ENCODE measurements at places on chromosomes 6 and 20.

DNA sequence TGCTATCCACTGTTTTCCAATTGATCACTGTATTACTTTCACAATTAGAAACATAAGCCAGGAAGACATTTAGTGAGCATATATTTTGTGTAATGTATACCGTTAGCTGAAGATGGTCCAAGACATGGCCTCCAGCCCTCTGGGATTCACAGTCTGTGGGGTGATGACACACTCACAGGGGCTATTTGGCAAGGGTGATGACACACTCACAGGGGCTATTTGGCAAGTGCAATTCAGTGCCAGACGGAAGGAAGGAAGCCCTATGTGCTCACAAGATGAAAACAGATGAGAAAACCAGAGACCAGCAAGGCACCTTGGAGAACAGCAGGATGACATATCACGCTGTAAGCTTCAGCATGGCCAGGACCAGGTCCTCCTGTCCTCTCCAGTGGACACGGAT lies 183.7 kb downstream of the MBOAT1 start:
- no peak for DNase-seq

DNA sequence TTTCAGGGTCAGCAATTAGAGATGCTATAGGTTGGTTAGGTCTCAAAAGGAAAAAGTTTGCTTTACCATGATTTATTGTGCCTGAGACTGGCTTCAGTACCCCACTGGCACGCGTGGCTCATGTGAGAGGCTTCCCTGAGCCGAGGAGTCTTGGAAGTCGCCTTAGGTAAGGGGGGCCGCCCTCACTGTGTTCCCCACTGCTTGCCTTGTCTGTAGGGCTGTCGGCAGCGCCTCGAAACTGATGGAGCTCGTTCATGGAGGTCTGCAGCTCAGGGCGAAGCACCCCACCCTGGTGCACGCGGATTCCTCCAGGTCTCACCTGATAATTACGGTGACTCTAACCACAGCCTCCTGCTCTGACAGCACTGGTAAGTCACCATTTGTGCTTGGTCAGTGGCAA lies 39.2 kb downstream of the FRMD1 start:
- DNase-seq = no peak

- DNase-seq = no peak
Measured at GRCh38 chr6:4459032-4459431, 317.2 kb upstream of the CDYL start.

- DNase-seq = no peak
Measured at GRCh38 chr6:101402622-101403031, 9.1 kb downstream of the GRIK2 start.

DNA sequence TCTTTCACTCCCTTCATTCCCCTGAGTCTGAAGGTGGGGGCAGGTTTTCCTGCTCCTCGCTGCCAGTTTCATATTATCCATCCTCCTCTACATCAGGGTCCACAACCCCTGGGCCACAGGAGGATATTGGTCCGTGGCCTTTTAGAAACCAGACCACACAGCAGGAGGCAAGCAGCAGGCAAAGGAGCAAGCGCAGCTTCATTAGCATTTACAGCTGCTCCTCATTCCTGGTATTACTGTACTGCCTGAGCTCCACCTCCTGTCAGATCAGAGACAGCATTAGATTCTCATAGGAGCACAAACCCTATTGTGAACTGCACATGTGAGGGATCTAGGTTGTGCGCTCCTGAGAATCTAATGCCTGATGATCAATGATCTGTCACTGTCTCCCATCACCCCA lies 380.3 kb downstream of the ARHGAP18 start:
- no peak for DNase-seq

GRCh38 chr6:125220712-125221111 lies 67.1 kb downstream of the TPD52L1 start:
- DNase-seq = no peak

DNA sequence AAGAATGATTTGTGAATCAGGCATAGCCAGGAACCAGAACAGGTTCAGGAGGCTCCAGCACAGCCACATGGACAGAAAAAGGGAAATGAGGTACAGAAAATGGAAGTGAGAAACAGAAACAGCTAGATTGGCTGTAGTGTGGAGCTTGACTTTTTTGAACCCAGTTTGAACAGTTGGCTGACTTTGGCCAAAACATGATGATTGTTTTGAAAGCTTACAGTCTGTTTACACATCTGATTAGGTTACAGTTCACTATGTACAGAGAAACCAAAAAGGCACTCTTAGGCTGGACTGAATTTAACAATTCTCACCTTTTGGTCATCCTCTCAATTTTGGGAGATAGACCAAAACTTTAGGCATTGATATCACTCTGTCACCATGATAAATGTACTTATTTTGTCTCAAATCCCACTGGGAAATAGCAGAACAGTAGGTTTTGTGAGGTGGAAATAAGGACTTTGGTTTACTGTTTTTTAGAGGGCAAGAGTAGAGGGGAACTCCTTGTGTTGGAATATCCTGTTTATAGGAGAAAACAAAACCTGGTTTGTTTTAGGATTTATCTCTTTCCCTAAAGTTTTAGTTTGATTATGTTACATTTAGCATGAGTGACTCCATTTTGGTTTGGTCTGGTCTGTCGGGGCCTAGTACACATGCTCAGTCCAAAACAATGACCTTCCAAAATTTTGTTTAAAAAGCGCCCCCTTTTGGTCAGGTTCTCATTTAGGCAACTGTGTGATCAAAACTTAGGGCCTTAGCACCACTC lies 123.1 kb downstream of the OLIG3 start:
- no peak for DNase-seq

DNA sequence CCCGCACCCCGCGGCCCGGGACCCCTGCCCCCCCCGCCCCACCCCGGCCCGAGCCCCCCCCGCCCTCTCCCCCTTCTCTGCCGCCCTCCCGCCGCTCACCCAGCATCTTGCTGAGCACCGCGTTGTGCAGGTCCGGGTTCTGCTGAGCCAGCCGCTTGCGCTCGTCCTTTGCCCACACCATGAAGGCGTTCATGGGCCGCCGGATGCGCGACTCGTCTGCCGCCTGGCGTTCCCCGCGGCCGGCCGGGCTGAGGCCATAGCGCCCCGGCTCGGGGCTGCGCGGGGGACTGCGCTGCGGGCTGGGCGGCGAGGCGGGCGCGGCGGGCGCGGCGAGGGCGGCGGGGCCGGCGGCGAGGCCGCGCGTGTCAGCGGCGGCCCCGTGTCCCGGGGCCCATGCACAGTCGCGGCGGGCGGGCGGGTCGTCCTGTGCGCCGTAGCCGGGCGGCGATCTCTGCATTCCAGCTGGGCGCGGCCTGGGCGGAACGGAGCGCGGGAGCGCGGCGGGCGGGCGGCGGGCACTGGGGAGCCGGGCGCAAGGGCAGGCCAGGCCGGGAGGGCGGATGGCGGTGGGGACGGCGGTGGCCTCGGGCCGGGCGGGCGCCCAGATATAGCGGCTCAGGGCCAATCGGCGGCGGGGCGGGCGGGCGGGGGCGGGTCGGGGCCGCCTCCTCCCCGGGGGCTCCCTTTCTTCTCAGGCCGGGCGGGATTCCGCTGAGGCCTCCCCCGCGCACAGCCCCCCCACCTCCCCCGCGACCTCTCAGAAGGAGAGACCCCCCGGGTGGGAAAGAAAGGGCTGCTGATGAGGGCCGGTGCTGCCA lies at the start of gene SOX18:
Gene SOX18, minus strand, starts transcription at position 580 of the 818 bp plus-strand sequence. Its CDS starts 123 bp downstream, at position 457.
- no peak for DNase-seq

- no peak for DNase-seq
Measured at GRCh38 chr6:19712012-19712688, 125.0 kb upstream of the ID4 start.

- no peak for DNase-seq
Measured at GRCh38 chr6:109515781-109516409, 32.9 kb upstream of the ZBTB24 start.

- DNase-seq = no peak
Measured at GRCh38 chr6:157476797-157477196, 95.8 kb downstream of the ZDHHC14 start.

DNA sequence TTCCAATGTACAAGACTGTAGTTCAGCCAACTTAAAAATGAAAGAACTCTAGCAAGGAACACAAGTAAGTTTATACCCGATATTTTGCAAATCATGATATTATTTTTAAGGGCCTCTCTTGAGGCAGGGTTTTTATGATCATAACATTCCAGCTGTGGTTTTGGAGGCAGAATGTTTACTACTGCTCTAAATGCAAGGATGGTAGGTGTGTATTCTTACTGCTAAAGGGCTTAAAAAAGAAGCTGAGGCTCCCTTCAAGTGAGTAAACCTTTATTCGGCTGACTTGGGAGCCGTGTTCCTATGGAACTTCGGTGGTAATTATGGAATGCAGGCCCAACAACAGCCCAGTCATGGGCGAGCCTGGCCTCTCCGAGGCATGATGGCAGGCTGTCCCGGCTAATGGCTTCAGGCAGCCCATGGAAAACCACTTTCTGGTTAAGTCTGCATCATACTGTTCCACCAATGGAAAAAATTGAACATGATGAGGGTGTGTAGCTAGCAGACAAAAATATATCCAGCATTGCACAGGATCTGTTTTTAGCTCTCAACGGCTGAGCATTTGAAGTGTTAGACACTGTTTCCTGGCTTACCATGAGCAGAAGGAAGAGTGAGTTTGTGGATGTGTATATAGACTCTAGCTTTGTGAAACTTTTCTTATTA lies 111.5 kb downstream of the TIAM2 start:
- no peak for DNase-seq

GRCh38 chr20:2576317-2576727 lies 39.9 kb downstream of the TMC2 start:
- DNase-seq = no peak
